ENCODE measurements at places on chromosomes 13 and 19.
A peak's percentile ranks its signal among the peaks of the same experiment; 100 is the strongest.

- DNase-seq, result no peak
Measured at GRCh38 chr19:11179716-11180297, 17.5 kb downstream of the KANK2 start.

- no peak for DNase-seq
Measured at GRCh38 chr13:63088226-63088625, 1672.6 kb upstream of the PCDH20 start.

GRCh38 chr19:35545855-35546381 is 492 bp downstream of the TMEM147 start:
- no peak for DNase-seq

GRCh38 chr13:74134777-74135325 is 647 bp upstream of the KLF12 start:
- no peak for DNase-seq

DNA sequence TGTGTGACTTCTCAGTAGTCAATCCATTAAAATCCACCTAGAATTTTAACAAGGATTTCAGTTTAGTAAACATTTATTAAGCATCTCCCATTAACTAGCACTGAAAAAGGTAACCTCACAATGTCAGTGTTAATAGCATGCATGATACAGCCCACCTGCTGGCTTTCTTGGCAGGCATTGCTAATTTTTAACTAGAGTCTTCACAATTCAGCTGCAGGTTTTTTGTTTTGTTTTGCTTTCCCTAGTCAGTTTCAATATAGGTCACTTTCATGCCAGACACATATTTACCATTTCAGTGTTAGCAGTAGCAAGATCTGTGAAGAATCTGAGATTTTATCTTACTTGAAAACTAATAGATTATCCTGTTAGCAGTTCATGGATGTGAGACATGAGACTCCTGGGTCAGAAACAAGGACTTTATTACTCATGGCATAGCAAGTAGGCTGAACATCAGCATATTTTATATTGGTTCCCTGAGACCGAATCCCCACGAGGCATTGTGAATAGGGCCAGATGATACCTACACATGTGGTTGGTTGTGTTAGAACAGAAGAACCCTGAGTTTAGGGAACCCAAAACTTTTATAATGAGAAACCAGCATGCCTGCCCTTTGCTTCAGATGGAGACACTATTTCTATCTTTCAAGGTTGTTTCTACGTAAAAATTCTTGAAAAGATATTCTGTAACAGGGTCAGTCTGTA is 198.0 kb upstream of the HTR2A start:
- no peak for DNase-seq

GRCh38 chr13:26401578-26402021 is 147.7 kb downstream of the CDK8 start:
- DNase-seq, result no peak

DNA sequence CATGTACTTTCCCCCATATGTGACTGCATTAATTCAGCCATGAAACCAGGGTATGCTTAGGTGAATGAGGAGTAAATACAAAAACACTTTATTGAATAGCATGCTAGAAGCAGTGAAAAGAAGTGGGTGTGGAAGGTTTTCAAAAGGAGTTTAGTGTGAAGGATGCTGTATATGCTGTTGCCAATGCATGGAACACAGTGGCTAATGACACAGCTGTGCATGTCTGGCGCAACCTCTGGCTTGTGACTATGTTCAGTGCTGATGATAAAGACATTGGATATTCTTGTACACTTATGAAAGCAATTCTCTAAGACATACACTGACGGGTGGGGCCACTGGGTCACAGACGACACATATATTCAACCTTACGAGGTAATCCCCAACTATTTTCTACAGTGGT is 55.2 kb downstream of the SOX21 start:
- no peak for DNase-seq

GRCh38 chr19:17260842-17261325 is 3.7 kb downstream of the USHBP1 start:
- no peak for DNase-seq

GRCh38 chr13:75541287-75541686 is 3.6 kb upstream of the COMMD6 start:
- peak; percentile 91 for DNase-seq

DNA sequence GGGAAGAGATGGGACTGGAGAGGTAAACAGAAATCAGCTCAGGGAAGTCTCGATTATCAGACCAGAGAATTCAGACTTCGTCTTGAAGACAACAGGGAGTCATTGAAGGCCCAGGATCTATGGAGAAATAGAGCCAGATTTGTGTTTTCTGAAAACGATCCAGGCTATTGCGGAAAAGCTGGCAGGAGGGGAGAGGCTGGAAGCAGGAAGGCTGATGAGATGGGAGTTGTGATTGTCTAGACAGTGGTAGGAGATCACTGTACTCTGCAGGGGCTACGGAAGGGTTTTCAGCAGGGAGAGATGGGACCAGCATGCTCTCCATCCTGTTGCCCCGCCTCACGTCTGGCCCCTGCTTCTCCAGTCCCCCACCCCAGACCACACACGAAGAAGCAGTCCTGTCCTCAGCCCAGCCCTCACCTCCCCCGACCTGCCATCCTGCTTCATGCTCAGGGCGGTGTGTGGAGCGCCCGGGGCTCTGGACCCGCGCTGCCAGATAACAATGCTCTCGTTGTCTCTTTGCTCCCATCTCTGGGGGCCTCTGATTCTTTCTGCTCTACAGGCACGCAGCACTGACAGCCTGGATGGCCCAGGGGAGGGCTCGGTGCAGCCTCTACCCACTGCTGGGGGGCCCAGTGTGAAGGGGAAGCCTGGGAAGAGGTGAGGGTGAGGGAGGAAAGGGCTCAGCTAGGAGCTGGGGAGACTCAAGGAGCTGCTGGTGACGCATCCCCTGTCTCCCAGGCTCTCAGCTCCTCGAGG is 1.9 kb downstream of the ARHGAP33 start:
- no peak for DNase-seq

DNA sequence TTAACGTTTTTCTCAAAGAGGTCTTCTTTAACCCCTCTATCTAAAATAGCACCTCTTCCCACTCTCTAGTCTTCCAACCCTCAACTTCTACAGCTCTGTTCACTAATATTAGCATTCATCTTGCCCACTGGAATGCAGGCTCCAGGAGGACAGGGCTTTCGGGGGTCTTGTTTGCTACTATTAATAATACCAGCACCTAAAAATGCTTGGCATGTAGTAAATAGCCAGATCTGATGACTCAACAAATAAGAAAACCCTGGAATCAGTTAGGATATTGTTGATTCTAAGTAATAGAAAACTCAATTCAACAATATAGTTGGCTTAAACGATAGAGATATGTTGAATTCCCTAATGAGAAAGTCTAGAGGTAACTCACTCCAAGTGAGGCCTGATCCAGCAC is 14.2 kb downstream of the DYRK1B start:
- DNase-seq, result no peak
